Mucosa of gallbladder (tissue), 1 donor: ENCODE measurements at places on chromosomes 12 and 14.

DNA sequence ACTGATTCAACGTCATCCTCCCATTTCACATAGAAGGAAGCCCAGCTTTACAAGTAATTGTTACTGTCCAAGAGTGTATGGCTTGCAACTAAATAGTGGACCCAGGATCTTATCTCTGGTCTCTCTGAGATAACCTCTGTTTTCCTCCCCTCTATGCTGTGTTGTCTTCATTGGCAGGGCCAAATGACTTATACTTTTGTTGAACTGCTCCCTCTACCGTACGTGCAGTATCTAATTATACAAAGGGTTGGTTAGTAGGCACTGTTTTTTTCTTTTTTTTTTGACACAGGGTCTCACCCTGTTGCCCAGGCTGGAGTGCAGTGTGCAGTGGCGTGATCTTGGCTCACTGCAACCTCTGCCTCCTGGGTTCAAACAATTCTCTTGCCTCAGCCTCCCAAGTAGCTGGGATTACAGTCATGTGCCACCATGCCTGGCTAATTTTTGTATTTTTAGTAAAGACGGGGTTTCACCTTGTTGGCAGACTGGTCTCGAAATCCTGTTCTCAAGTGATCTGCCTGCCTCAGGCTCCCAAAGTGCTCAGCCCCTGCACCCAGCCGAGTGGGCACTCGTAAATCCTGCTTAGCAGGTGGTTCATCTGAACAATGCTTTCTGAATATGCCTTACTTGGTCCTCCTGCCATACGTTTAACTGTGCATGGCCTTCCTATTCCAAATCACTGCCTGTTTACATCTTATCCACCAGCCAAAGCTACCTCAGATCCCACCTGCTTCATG, 162.1 kb downstream of the ADCK1 start:
- no peak for DNase-seq

DNA sequence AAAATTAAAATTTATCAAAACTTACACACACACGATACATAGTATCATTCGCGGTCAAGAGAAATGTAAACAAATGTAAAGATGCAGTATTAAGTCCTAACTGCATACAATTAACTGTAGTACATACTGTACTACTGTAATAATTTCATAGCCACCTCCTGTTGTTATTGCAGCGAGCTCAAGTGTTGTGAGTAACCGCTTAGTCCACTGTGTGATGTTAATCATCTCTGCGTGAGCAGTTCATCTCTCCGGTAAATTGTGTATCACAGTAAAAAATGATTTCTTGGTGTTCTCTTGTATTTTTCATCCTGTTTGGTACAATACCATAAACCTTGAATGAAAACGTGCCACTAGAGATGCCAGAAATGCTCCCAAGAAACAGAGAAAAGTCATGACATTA, 6.5 kb downstream of the EPS8 start:
- no peak for DNase-seq

- DNase-seq, result no peak
These were observed 26.6 kb upstream of the TMCC3 start for GRCh38 chr12:94676922-94677321.

- no peak for DNase-seq
These were observed 12.3 kb upstream of the GPRC5D start for GRCh38 chr12:12964255-12964654.

DNA sequence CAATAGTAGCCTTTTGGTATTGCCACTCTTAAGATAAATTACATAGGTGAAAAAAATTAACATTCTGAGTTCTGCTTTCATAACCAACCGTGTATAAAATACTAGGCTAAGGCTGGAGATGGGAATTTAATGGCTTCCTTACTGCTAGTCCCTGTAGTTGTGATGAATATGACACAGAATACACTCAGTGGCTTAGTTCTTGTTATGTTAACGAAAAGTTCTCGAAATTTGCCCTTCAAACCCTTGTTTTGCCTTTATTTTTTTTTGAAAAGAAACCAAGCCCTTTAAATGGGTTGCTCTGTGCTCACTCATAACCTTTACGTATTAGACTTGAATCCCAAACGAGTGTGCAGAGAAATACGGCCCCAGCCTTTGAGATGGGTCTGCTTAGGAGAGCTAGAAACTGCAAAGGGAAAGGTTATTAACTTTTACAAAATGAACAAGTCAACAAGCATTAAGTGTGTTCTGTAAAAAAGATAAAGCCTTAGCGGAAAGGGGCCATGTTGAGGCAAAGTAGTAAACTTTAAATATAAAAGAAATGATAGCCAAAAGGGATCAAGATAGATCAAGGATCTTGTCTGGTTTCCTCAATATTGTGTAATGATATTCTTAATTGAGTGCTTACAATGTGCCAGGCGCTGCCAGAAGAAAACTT, 1.7 kb downstream of the NUDT4 start:
- DNase-seq, result no peak

DNA sequence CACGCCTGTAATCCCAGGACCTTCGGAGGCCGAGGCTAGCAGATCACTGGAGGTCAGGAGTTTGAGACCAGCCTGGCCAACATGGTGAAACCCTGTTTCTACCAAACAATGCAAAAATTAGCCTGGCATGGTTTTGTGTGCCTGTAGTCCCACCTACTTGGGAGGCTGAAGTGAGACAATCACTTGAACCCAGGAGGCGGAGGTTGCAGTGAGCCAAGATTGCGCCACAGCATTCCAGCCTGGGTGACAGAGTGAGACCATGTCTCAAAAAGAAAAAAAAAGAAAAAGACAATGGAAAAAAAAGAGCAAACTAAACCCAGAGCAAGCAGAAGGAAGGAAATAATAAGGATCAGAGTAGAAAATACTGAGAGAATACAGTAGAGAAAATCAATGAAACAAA, 5.4 kb downstream of the CHURC1 start:
- no peak for DNase-seq

GRCh38 chr12:95951515-95951914, 8.4 kb downstream of the AMDHD1 start:
- DNase-seq, result no peak

DNA sequence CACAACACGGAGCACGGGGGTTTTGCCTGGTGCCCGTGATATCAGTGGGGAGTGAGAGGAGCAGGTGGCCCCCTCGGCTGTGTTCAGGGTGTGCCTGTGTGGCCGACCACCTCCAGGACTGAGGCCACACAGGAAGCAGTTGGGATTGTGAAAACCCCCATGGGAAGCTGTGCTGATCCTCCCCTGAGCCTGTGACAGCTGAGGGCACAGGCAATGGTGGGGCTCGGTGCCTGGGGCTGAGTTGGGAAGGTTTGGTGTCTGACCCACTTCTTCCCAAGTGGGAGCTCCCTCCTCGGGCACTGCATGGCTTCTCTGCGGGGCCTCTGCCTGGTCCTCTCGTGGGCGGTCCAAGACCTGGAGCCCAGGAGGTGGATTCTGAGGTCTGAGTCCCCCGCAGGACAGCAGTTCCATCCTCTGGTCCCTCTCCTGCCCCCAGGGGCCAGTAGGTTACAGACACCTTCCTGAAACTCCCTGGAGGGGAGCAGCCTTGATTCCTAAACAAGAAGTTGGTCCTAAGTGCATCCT, 17.9 kb downstream of the PACS2 start:
- DNase-seq, result no peak

DNA sequence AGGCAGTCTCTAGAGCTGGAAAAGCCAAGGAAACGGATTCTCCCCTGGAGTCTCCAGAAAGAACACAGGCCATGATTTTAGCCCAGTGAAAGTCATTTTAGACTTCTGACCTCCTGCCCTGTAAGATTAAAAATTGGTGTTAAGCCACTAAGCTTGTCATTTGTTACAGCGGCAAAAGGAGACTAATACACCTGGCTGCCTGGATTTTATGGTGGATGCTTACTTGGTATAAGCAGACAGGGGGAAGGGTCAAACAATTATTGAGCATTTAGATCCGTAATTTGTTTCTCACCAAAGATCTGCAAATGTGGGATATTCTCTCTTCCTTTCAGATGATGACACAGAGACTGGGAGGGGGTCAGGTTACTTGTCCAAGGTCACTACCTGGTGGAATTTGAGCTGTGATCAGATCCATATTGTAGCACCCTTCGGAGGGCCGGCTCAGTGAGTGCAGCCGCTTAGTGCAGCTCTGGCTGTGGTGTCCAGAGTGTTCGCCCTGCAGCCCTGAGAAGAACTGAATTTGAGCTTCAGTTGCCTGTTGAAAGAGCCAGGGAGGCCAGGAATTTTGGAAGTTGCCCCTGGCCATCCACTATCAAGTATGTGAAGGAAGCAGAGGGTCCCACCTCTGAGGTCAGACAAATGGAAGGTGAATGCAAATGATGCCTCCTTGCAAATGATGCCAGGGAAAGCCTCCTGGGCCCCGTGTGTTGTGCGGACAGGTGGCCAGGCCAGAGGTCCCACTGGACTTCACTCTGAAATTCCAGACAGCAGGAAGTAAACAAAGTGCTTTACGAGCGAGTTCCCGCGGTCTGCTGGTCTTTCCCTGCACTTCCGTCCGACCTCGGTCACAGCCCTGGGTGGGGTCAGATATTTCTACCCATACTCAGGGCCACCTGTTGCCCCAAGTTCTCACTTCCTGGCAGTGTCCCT, 15.1 kb downstream of the GLRX5 start:
- DNase-seq, result no peak

DNA sequence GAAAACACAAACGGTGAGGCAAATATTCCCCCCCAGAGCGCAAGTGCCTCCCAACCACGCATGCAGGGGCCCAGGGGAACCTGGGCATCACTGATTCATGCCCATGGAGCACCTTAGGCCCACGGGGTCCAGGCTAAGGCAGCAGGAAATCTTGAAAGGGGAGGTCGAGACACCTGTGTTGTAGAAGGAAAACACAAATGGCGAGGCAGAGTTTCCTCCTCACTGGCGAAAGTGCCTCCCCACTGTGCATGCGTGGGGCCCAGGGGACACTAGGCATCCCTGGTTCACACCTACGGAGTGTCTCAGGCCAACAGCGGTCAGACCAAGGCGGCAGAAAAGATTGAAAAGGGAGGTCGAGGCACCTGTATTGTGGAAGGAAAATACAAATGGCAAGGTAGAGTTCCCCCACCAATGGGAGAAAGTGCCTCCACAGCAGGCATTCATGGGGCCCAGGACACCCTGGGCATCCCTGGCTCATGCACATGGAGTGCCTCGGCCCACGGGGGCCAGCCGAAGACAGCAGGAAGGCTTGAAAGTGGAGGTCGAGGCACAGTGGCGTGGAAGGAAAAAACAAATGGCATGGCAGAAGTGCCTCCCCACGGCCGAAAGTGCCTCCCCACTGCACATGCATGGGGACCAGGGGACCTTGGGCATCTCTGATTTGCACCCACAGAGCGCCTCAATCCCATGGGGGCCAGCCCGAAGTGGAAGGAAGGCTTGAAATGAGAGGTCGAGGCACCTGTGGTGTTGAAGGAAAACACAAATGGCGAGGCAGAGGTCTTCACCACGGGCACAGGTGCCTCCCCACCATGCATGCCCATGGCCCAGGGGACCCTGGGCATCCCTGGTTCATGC, 368.8 kb downstream of the ALG10 start:
- DNase-seq, result no peak

- DNase-seq, result no peak
These were observed 17.4 kb downstream of the BICDL1 start for GRCh38 chr12:120006258-120006975.
